ENCODE measurements at places on chromosomes 7 and 10.
A peak's percentile ranks its signal among the peaks of the same experiment; 100 is the strongest.

- DNase-seq = no peak
These were observed 13.6 kb downstream of the UNCX start for GRCh38 chr7:1246160-1246870.

- DNase-seq = no peak
These were observed 3.8 kb upstream of the NRCAM start for GRCh38 chr7:108459922-108460551.

- no peak for DNase-seq
These were observed 27.7 kb downstream of the CUBN start for GRCh38 chr10:17101910-17102266.

GRCh38 chr10:122139627-122140170, 131.4 kb upstream of the BTBD16 start:
- no peak for DNase-seq

DNA sequence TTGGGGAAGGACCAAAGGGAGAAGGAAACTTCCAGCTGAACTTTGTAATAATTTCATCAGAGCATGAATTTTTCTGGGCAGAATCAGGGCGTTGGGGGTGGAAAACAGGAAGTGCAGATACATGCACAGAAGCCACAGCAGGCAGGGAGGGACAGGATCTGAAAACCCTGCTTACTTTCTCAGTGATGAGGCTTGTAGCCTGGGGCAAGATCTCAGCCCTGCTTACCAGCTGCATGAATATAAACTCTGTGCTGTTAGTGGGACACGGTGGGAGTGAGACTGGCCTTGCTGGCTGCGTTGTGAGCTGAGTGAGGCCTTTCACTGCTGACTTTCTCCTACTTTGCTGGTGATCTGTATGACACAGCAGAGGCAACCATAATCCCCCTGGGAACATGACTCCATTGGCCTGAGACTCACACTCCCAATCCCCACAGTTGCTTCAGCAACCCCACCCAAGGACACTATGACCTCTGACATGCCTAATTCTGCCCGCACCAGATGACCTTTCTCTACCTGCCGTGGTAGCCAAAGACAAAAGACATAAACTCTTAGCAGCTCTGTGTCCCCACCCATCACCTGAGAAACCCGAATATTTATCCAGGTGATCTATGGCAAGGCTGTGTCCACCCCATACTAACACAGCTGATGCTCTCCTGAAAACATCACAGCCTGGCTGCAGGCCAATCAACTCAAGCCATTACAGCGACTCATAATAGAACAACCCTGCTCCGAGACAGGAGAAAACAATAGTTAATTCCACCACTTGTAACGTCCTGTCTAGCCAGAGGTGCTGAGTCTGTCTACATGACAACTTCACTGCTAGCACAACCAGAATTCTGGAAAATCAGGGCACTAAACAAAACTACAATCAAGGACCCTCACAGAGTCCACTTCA, 190.7 kb upstream of the CHRM2 start:
- no peak for DNase-seq

DNA sequence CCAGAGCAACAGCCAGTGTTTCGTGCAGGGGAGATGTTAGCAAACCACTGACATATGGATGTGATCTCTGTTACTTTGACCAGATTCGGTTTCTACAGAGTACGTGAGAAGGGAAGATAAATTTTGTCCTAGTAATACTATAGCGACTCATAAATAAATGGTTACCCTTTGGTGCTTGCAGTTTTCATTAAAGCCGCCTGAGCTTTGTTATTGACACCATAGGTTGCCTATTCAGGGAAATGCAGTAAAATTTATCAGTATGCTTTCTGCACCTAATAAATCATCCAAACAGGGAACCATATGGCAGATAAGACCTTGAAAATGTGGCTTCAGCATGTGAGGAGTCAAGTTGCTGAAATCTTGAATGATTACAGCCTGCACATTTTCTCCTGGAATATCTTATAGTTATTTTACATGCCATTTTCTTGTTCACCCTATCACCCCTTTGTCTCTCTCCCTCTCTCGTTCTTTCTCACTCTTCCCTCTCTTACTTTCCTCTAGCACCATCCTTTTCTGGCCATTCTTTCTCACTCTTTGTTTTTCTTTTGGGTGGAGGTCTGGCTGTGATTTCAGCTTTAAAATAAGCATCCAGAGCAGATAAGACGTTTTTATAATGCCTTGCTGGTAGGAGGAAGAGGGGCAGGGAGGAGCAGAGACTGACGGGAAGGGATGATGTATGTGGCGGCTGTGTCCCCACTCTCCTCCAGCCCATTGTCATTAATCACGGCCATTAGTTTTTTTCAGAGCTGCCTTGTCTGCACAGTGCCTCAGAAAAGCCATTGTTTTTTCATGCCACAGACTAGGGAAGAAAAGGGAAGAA, 182.5 kb downstream of the LRMDA start:
- no peak for DNase-seq

GRCh38 chr10:68471586-68472408, at the start of gene DNA2:
Gene DNA2 (minus strand): TSS chr10:68471973. CDS start chr10:68471864, 109 bp downstream.
- DNase-seq = peak; percentile 77
